ENCODE measurements at places on chromosomes 1 and 21. TPM values are rescaled to one million over a fixed set of nuclear protein-coding genes. Genes with fewer than 3 reads are reported as not detected.

The RHBDL2 gene
- 0.10 TPM for polyA plus RNA-seq

The TOMM40L gene
- polyA plus RNA-seq, result 7.1 TPM

The ADAM30 gene
- not detected for polyA plus RNA-seq

The HMGCS2 gene
- polyA plus RNA-seq, result not detected

The TMCO4 gene
- polyA plus RNA-seq, result 14.1 TPM

The SPATA21 gene
- not detected for polyA plus RNA-seq

The TEX50 gene
- polyA plus RNA-seq, result not detected

The VCAM1 gene
- not detected for polyA plus RNA-seq

The RAB25 gene
- polyA plus RNA-seq, result 0.85 TPM

The TMPRSS15 gene
- polyA plus RNA-seq, result not detected

The PDC gene
- not detected for polyA plus RNA-seq

The CD244 gene
- 0.63 TPM for polyA plus RNA-seq

The C1orf185 gene
- polyA plus RNA-seq, result not detected

The BEND5 gene
- polyA plus RNA-seq, result 0.56 TPM

The ATAD3A gene
- polyA plus RNA-seq, result 8.1 TPM

The EDARADD gene
- 2.5 TPM for polyA plus RNA-seq

The SLC16A4 gene
- 0.57 TPM for polyA plus RNA-seq

The RERE gene
- 5.7 TPM for polyA plus RNA-seq

The KCNJ9 gene
- 0.25 TPM for polyA plus RNA-seq

The S100A2 gene
- not detected for polyA plus RNA-seq

The OR6N1 gene
- not detected for polyA plus RNA-seq

The PDZK1 gene
- polyA plus RNA-seq, result 0.15 TPM

The UBIAD1 gene
- 42.3 TPM for polyA plus RNA-seq

The PLA2G2D gene
- polyA plus RNA-seq, result not detected

The HES3 gene
- not detected for polyA plus RNA-seq

The DCST2 gene
- polyA plus RNA-seq, result not detected

The PIGM gene
- 4.5 TPM for polyA plus RNA-seq

The UBQLN4 gene
- polyA plus RNA-seq, result 4.4 TPM

The LPAR3 gene
- not detected for polyA plus RNA-seq

The CD101 gene
- polyA plus RNA-seq, result 5.1 TPM

The DNALI1 gene
- 0.22 TPM for polyA plus RNA-seq

The ASCL5 gene
- 0.08 TPM for polyA plus RNA-seq

The OR2M5 gene
- polyA plus RNA-seq, result not detected

The FCRL6 gene
- polyA plus RNA-seq, result not detected

The PRRX1 gene
- 0.11 TPM for polyA plus RNA-seq

The DIRAS3 gene
- 0.46 TPM for polyA plus RNA-seq

The IL12RB2 gene
- polyA plus RNA-seq, result 11.9 TPM

The LSS gene
- 11.2 TPM for polyA plus RNA-seq

The NBPF1 gene
- 2.3 TPM for polyA plus RNA-seq

All from CD4-positive, CD25-positive, alpha-beta regulatory T cell (primary cell).